ENCODE measurements at places on chromosomes 5 and 9.

GRCh38 chr5:146494656-146495055, 21.3 kb downstream of the GPR151 start:
- no peak for DNase-seq

DNA sequence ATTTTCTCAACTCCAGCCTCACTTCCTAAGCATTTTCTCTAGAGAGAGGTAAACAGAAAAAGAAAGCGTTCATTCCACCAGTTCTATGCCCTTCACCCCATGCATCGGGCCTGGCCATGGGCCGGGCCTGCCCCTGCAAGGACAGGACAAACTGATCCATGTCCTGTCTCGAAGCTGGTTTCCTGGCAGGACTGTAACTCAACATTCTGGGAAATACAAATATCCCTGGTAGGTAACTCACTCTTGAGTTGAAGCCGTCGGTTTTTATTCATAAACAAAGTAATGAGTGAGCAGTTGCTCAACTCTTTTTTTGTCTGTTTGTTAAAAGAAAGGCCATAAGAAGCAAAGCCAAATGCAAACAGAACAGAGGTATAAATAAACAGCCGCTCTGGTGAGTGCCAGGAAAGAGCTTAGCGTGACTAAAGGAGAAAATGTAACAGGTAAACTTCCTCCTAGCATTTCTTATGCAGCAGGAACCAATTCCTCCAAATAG, 64.4 kb upstream of the DNAH5 start:
- peak; percentile 62 for DNase-seq

- no peak for DNase-seq
These were observed 931.5 kb upstream of the NUDT12 start for GRCh38 chr5:104494083-104494482.

- DNase-seq, result no peak
These were observed 12.4 kb downstream of the CEMIP2 start for GRCh38 chr9:71755869-71756268.

DNA sequence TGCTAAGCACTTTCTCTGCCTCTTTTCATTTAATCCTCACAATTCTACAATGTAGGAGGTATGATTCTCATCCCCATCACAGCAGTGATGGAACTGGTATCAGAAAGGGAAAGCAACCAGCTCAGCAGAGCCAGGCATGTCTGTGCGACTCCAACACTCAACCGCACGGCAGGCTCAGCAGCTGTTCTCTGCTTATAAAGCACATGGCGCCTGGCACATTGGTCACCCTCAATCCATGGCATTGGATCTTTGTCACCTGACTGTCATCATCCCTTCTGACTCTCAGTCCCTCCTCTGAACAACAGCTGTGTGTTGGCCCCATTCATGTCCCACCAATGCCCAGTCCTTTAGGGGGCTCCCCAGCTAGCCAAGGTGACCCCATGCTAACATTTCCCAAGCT, 45.1 kb upstream of the HAND1 start:
- DNase-seq, result no peak

DNA sequence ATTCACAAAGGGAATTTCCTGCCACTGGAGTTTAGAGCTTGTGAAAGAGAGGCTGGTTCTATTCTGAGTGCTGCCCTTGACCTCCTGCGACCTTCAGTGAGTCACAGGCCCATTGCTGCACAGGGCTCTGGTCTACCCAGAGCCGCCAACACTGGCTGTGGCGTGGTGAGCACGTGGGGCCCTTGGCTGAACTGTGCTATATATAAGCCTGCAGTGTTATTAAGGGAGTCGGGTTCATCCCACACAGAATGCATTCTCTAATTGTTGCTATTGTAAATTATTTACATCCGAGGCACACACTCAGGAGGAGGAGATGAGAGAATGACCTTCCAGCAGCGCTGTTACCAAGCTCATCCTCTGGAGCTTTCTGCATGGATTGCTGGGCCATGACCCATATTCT, 47.1 kb downstream of the BRINP1 start:
- no peak for DNase-seq

DNA sequence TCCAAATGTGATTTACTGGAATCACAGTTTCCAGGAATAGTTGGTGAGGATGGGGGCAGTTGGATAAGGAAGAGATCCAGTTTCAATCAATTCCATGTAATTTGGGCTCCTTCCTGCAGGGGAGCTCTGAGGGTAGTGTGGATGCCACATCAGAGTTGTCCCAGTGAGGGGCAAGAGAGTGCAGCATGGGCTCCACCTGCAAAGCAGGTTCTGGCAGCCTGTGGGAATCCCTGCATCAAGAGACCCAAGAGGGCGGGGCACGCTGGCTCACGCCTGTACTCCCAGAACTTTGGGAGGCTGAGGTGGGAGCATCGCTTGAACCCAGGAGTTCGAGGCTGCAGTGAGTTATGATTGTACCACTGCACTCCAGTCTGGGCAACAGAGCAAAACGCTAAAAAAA, 188.5 kb downstream of the CACNA1B start:
- no peak for DNase-seq

DNA sequence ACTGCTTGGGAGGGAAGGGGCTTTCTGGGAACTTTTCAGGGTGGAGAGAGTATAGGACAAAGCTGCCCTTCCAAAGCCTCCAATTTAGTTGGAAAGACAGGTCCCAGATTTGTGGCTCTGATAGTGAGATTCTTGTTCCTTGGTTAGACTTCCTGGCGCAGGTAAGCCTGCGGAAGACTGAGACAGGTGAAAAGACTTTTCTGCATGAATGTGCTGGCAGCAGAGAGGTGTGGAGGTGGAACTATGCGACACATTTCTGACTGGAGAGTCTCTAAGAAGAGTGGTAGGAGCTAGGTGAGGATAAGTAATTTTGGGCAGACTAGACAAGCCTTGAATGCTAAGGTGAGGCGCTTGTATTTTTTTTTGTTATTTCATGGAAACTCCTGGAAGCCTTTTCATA, 29.9 kb downstream of the NANS start:
- DNase-seq, result no peak

DNA sequence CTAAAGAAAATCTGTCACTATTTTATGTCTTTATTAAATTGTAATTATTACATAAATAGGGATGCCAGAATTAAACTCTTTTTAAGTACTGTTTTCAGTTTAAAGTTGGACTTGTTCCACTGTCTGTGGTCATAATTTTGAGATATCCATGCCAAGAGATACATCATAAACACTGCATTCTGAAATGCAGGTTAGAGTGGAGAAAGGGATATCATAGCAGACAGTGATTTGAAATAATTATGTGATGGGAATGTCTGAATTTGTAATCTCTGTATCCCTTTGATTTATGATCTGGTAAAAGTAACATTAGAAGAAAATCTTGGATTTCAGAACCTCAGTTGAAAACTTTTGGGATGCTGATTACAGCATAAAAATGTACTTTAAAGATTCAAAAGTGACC, 222.1 kb downstream of the GOLPH3 start:
- DNase-seq, result no peak

DNA sequence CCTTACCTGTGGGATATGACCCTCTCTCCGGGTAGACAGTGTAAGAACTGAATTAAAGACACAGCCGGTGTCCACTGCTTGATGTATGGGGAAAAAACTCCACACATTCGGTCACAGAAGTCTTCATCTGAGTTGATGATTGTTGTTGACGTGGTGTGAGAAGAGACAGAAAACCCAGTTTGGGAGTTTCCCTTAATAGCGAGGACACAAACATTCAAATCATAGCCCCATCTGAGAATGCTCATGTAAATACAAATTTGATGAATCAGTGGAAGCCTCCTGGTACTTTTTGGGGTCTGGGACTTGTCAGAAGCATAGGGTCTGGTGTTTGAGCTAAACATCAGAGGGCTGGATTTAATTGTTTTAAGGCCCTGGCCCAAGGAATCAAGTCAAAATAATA, 11.0 kb downstream of the HAVCR1 start:
- DNase-seq, result no peak

- no peak for DNase-seq
These were observed 295.4 kb upstream of the HAPLN1 start for GRCh38 chr5:84016085-84016484.

GRCh38 chr9:100724886-100725285, 147.0 kb downstream of the CAVIN4 start:
- DNase-seq, result peak; percentile 87

GRCh38 chr5:168172760-168173223, 118.7 kb upstream of the WWC1 start:
- DNase-seq, result no peak

DNA sequence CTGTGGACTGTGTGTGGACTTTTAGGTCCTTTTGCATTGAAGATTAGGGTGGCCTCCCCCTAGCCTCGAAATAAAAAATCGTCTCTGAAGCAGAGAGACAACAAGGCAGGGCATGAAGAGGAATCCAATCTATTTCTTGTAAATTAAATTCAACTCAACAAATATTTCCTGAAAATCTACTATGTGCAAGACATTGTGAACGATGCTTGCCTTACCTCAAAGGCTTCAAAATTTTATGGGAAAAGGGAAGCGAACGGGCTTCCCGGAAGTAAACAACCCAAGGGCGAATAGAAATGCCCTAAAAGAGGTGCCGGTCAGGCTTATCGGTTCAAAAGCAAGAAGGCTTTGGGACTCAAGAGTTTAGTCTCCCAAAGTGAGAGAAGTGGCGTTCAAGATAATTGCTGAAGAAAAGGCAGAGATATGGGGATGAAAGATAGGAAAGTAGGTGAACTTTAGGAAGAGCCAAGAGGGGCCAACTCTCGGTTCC, 525 bp downstream of the KIF24 start:
- peak; percentile 46 for DNase-seq

GRCh38 chr9:100150214-100150613, 51.2 kb downstream of the INVS start:
- no peak for DNase-seq

DNA sequence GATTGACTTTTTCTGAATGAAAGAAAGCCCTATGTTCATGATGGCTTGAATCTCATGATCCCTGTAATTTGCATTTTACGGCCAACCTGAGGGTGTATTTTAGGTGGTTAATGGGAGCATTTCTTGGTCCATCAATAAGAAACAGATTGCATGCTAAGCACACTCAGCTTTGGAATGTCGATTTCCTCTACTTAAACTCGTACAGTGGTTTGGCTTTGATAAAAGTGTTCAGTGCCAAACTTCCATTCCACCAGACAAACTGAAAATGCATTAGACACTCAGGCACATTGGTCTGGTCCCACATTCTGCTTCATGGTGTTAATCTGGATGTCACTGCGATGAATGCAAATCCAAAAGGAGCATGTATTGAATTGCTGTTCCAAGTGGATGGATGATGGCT, 77.0 kb downstream of the VCAN start:
- no peak for DNase-seq

All from NCI-H1930 (cell line).